ENCODE measurements at places on chromosomes 12 and 14.

- no peak for DNase-seq
These were observed 9.4 kb upstream of the ABCD4 start for GRCh38 chr14:74312161-74312560.

- DNase-seq = no peak
These were observed 3.0 kb upstream of the MAP3K9 start for GRCh38 chr14:70812124-70812818.

GRCh38 chr14:91511043-91511383, 903 bp upstream of the PPP4R3A start:
- DNase-seq = no peak

- DNase-seq = no peak
These were observed 178.8 kb downstream of the CEP128 start for GRCh38 chr14:80762641-80763228.

- DNase-seq = peak; percentile 28
These were observed 8.9 kb downstream of the IKZF4 start for GRCh38 chr12:56029666-56030293.

GRCh38 chr12:3527181-3527580, 36.2 kb downstream of the PRMT8 start:
- DNase-seq = no peak

DNA sequence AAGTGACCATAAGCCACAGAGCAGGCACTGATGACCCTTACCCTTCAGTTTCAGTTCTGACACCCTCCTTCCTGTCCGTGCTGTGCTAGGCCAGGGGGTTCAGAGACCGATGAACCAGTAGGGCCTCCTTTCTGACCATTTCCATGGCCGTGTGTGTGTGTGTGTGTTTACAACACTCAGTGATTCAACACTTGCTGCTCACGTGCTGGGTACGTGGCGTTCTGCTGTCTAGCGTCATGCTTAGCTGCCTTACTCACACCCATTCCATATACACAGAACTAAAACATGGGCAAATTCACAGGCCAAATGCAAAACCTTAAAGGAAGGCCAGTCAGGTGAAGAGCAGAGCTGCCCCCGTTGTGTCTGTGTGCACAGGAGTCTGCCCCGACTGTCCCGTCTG, 67.5 kb downstream of the DNAH10 start:
- no peak for DNase-seq

DNA sequence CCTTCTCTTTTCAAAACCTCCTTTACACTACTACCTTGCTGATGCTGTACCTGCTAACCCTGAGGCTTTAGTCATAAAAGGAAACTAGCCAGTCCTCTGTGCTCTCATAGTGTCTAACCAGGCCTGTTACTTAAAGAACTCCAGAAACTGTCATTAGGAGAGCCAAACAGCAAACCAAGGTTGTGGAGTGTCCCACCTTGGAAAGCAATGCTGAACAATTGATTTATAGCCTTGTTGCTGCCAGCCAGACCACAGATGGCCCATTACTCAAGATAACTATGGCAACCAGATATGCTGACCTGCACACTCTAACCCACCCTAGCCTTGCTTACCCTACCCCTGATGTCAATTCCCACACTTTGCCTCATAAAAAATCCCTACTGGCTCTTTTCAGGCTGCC, 26.5 kb upstream of the BCAT1 start:
- DNase-seq = no peak

DNA sequence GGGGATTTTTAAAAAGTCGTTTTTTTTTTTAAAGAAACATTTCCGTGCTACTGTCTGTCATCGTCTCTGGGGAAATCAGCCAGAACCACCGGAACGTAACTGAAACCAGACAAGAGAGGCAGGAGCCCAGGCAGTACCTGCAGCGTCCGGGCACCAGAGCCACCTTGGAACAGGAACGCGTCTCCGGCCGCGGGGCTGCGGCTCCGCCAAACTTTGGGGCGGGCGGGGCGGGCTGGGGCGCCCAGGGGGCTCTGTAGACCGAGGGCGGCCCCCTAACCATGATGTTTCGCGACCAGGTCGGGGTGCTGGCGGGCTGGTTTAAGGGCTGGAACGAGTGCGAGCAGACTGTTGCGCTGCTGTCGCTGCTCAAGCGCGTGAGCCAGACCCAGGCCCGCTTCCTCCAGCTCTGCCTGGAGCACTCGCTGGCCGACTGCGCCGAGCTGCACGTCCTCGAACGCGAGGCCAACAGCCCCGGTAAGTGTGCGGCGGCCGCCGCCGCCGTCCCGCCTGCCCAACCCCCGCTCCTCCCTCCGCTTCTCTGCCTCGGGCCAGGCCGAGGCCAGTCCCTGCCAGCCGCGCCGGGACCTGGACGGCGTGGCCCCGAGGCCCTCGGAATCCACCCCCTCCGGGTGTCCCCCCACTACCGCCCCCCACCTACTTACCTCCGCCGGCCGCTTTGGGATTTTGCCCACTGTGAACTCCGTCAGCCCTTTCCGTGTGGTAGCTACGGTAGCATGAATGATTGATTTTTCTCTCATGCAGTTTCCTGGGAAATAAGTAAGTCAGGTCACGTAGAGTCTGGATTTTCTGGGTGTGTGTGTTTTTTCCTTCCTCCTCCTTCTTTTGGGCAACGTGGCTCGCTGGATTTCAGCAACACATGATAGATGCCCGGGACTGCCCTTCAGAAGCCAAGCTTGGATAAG, 972 bp downstream of the SAMD4A start:
- peak; percentile 27 for DNase-seq

DNA sequence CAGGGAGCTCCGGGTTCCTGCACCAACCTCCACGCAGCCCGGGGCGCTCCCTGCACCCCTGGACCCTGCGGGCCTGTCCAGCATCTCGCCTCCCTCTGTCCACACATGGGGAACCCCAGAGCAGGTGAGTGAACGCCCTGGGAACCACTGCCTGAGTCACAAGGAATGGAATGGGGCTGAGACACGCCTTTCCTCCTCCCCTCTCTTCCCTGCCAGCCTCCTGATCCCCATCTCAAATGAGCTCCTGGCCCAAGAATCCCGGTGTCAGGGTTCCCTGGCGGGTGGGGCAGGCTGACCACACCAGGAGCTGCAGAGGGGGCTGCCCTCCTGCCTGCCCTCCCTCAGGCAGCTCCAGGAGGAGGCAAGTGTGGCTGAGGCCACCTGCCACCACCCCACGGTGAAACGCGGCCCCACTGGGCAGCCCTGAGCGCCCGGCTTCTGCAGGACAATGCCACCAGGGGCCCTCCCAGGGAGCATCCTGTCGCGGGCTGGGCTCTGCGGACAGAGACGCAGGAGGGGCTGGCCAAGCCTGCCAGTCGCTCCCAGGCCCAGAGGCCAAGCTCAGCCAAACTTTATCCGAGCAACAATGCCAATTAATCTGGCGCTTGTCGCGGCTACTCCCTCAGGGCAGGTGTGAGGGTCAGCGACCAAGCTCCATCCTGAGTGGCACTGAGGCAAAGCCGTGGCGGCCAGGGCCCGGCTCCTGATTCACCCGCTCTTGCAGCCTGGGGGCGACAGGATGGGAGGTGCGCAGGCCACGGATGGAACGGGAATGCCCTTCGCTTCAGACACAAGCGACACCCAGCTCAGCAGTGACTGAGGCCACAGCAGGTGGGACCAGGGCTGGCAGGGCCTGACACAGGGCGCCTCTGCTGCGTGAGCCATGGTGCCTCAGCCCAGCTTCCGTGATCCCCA, 44.3 kb downstream of the GALNT9 start:
- DNase-seq = no peak

GRCh38 chr14:93780813-93781400, 7.4 kb downstream of the PRIMA1 start:
- DNase-seq = no peak

DNA sequence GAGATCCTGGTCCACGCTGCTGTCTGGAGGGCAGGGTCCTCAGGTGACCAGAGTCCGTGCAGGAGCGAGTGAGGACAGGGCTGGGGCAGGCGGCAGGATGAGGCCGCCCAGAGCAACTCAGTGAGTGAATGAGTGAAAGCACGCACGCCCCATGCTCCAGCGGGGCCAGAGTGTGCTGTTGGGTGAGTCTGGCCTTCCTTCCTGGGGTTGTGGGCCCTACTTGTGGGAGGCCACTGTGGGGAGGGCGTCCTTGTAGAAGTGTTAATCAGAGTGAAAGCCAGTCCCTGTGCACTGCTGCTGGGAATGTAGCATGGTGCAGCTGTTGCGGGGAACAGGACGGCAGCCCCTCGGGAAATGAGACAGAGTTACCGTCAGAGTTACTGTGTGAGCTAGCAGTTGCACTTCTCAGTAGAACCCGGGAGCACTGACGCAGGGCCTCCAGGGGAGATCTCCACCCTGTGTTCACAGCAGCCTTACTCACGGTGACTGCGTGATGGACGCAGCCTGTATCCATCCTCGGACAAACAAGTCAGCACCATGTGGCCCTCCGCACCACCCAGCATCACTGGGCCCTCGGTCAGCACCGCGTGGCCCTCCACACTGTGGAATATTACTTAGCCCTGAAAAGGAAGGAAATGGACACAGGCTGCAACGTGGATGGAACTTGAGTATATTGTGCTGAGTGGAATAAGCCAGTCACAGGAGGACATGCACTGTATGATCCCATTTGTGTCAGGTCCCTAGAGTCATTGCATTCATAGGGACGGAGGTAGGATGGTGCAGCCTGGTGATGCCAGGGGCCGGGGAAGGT, 22.1 kb downstream of the PACS2 start:
- no peak for DNase-seq

DNA sequence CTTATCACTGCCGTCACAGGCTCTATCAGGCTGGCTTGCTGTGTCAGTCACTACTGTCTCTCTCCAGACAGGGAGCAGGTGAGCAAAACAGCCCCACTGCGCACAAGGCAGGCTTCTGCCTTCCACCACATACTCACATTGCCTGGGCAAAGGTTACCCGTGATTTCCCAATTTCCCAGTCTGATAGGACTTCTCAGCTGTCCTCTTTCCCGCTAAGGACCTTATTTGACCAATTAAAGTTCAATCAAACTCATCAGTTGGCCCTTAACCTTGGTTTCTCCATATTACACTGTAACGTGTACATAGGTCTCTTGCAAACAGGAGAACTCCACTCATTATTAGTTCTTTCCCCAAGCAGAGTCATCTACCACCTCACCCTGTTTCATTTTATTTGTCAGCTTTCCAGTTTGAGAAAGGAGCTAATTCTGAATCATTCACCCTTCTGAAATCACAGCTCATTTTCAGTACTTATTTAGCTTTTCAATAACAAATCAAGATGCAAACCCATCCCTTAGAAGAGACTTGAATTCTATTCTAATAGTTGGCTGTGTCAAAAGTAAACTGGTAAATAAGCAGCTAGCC, 170.8 kb downstream of the ESR2 start:
- DNase-seq = no peak

- no peak for DNase-seq
These were observed 23.5 kb upstream of the NEDD1 start for GRCh38 chr12:96883571-96883970.

DNA sequence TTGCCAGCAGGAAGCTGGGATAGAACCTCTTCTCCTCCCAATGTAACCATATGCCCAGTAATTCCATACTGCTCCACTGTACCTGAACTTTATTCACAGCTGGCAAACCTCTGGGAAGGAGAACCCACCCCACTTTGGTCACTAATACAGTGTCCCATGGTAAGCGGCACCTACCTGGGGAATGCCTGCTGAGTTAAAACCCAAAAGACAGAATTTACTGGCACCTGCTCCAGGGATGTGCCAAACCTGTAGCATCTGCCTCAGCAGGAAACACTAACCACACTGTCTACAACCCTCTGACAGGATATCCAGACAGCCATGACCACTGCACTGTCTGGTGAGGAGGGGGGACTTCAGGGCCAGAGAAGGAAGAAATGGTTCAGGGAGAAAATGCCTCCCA, 26.6 kb downstream of the DDX24 start:
- DNase-seq = no peak

- peak; percentile 84 for DNase-seq
These were observed at the start of the genes BAG5 and COA8 for GRCh38 chr14:103562429-103563225. TSS of gene BAG5 (minus strand) at chr14:103562657. CDS start at chr14:103561164, 1,493 bp downstream. TSS of gene COA8 (plus strand) at chr14:103562960. CDS start at chr14:103563002, 42 bp downstream.

DNA sequence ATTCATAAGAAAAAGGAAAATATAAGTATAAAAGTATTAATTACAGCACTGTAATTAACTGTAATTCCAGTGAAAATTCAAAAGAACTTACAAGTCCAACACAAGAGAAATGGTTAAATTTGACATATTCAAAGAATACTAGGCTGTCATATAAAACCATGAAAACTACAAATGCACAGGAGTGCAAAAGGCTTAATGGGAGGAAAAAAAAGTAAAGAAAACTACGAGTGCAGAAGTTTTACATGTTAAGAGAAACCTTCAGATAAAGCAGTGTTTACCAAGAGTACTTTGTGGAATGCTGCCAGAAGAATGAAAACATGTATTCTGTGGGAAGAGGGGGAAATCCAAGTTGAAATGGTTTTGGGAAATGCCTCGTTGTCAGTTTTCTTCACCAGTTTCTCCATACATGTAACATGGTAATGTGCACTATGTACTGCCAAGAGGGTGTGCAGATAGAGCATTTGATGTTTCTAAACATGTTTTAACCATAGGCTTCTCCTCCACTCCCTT, 9.1 kb downstream of the HEATR5A start:
- no peak for DNase-seq

- no peak for DNase-seq
These were observed 76.8 kb downstream of the COX16 start for GRCh38 chr14:70282666-70283065.

DNA sequence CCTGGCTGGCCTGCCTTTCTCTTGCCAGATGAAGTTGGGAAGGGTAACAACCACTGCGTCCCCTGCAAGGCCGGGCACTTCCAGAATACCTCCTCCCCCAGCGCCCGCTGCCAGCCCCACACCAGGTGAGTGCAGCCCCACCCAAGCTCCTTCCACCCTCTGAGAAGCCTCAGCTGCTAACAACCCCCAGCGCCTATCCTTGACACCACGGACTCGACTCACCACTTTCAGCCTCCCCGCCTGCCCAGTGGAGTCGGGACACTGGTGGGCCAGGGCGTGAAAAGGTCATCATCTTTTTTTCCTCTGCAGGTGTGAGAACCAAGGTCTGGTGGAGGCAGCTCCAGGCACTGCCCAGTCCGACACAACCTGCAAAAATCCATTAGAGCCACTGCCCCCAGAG, 2.1 kb downstream of the LTBR start:
- no peak for DNase-seq

- DNase-seq = no peak
These were observed 333.6 kb upstream of the PRICKLE1 start for GRCh38 chr12:42923156-42923555.

DNA sequence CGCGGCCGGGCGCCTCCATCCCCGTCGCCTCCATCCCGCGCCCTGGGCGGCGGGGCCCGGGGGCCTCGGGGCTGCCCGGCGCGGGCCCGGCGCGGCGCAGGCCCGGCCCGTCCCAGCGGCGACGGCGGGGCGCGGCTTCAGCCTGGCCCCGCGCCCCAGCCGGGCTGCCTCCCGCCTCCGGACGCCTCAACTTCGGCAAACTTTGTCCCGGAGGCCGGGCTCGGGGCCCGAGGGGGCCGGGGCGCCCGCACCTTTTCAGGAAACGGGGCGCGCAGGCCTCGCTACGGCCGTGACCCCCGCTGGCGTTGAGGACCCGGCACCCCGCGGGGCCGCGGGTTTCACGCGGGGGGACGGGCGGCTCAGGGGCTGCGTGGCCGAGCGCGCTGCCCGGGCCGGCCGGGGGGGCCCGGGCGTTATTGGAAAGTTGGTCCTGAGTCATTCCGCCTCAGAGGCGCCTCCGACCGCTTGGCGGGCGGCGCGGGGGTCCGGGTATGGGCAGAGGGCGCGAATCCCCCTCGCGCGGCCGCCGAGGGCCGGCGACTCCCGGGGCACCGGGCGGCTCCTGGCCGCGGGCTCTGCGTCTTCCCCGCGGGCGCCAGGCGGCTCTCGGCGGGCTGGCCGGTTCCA, 575 bp downstream of the TRAF3 start:
- DNase-seq = peak; percentile 16
